ENCODE measurements at places on chromosomes 3 and 15. TPM values are rescaled to one million over a fixed set of nuclear protein-coding genes. Genes with fewer than 3 reads are reported as not detected.

The C2CD4A gene
- not detected for total RNA-seq

The CD96 gene
- total RNA-seq = 0.44 TPM

The PRICKLE2 gene
- total RNA-seq = 10.6 TPM

The NPAP1 gene
- 0.03 TPM for total RNA-seq

The CDC25A gene
- total RNA-seq = 0.71 TPM

The MORC1 gene
- not detected for total RNA-seq

The SI gene
- not detected for total RNA-seq

The ZPLD1 gene
- total RNA-seq = not detected

The TM4SF18 gene
- 4.5 TPM for total RNA-seq

The ALDH1L1 gene
- 9.4 TPM for total RNA-seq

The SENP5 gene
- total RNA-seq = 31.0 TPM

The ZDHHC23 gene
- total RNA-seq = 1.2 TPM

The MASP1 gene
- total RNA-seq = 29.9 TPM

The ZDHHC19 gene
- not detected for total RNA-seq

The THSD4 gene
- 80.3 TPM for total RNA-seq

The CDHR4 gene
- not detected for total RNA-seq

The ACKR2 gene
- total RNA-seq = 2.1 TPM

The SEMA6D gene
- total RNA-seq = 28.3 TPM

The IGF1R gene
- 43.8 TPM for total RNA-seq

The RTP3 gene
- total RNA-seq = not detected

The ATP13A4 gene
- total RNA-seq = not detected

The EFCAB12 gene
- 0.46 TPM for total RNA-seq

The CCDC39 gene
- not detected for total RNA-seq

The GHSR gene
- total RNA-seq = not detected

The EPHB1 gene
- total RNA-seq = 1.5 TPM

The AMOTL2 gene
- total RNA-seq = 45.1 TPM

The CCDC54 gene
- not detected for total RNA-seq

The RTP1 gene
- total RNA-seq = not detected

The PIF1 gene
- total RNA-seq = 0.45 TPM

The MRAS gene
- 308 TPM for total RNA-seq

The PRR20G gene
- total RNA-seq = not detected

The IGDCC3 gene
- total RNA-seq = 0.09 TPM

The MOBP gene
- total RNA-seq = 0.25 TPM

The CILP gene
- total RNA-seq = 5.1 TPM

The PFN2 gene
- total RNA-seq = 64.9 TPM

The TRIM59 gene
- total RNA-seq = 0.32 TPM

The SLC28A1 gene
- total RNA-seq = 0.29 TPM

The CSTA gene
- total RNA-seq = 3.9 TPM

The HIGD2B gene
- not detected for total RNA-seq

The GOLGA6L7 gene
- not detected for total RNA-seq

The LTF gene
- 5.5 TPM for total RNA-seq

The ARIH1 gene
- total RNA-seq = 159 TPM

The GHRL gene
- total RNA-seq = not detected
